Kidney glomerular epithelial cell (primary cell): ENCODE measurements at places on chromosomes 12 and 14.

DNA sequence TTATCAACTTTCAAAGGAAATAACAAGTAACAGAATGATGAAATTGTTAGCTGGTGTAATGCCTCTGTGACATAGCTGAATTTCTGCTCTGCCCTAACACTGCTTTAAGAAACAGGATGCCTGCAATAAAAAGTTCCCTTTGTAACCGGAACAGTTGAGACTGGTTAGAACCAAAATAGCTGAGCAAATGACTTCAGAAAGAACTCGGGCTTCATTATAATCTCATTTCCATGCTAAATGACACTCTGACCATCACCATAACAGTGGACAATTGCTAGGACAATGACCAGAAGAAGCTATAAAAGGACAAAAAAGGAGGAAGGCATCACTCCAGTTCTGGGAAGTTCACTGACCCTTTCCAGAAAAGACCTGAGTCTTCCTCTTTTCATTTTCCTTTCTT is 23.5 kb upstream of the PYGL start:
- no peak for DNase-seq

DNA sequence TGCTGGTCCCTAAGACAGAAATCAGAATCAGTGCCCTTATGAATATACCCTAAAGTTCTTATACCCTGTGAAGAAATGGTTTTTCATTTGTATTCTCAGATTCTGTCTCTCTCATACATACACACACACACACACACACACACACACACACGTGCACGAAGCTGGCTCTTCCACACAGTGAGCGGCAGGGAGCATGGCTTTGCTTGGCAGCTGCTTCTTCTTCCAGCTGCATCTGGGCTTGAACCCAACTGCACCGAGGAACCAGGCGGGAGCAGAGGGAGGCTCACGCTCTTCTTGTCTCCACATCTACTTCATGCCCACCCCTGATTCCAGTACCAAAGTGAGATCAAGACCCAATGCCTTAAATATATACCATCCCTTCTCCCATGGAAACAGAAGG is 19.4 kb downstream of the GRIN2B start:
- DNase-seq, result no peak

- no peak for DNase-seq
These were observed 68.2 kb downstream of the BCL11B start for GRCh38 chr14:99203801-99204200.

- no peak for DNase-seq
These were observed 77.7 kb upstream of the DBX2 start for GRCh38 chr12:45128637-45129036.

- peak; percentile 94 for DNase-seq
These were observed 198.7 kb upstream of the DCN start for GRCh38 chr12:91381309-91381804.

DNA sequence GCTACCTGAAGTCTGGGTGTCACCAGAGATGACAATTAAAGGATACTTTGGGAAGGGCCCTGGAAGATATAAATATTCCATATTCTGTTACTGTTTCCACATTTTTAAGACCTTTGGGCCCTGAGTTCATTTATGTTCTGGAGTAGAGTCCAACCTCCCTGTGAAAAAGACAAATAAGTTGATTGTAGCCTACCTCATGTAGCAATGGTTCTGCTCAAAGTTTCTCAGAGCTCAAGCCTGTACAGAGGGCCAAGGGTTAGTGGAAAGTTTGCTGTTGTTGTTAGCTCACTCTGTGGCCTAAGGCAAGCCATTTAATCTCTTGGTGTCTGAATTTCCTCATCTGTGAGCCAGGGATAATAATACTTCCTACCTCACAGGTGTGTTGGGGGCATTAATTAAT is 284.7 kb upstream of the DDHD1 start:
- no peak for DNase-seq

DNA sequence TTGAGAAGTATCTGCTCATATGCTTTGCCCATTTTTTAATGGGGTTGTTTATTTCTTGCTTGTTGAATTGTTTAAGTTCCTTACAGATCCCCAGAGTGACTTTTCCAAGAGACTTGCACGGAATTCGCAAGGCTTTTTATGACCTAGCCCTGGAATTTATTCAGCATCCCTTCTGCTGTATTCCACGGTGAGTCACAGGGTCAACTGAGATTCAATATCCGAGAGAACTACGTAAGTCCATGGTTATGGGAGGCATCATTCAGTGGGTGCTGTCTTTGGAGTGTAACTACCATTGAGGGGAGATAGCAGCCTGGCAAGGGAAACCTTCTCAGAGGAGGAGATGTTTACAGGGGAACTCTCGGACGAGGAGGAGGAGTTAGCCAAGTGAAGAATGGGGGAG is 20.9 kb upstream of the GPRC5A start:
- DNase-seq, result peak; percentile 76

DNA sequence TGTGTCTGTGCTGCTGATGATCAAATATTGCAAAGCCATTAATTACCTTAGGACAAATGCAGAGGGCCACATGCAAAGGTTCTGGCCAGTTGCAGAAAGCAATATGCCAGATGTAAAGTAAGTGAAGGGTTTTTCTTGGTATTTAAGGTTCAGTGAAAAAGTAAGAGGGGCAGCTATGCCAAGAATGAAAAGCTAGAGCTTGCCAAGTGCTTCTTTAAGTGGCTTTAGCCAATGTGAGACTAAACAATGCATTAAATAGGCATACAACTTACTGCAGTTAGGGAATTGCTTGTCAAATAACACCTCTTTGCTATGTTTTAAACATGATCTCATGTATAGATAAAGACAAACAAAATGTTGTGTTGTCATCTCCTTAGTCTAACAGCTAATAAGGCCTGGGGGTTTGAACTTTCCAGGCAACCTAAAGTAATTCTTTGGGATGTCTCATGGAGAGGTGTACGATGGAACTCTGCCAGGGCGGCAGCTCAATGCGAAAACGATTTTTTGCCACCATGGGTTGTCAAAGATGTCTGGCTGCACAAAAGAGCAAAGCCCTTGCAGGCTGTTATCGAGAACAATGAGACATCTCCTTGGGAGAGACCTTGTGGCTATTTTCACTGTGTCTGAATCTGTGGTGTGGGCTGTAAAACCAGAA is 12.0 kb downstream of the IGF1 start:
- DNase-seq, result no peak
